Cardiac muscle cell (in vitro differentiated cells and primary cell): ENCODE measurements at places on chromosomes 2 and 18.

DNA sequence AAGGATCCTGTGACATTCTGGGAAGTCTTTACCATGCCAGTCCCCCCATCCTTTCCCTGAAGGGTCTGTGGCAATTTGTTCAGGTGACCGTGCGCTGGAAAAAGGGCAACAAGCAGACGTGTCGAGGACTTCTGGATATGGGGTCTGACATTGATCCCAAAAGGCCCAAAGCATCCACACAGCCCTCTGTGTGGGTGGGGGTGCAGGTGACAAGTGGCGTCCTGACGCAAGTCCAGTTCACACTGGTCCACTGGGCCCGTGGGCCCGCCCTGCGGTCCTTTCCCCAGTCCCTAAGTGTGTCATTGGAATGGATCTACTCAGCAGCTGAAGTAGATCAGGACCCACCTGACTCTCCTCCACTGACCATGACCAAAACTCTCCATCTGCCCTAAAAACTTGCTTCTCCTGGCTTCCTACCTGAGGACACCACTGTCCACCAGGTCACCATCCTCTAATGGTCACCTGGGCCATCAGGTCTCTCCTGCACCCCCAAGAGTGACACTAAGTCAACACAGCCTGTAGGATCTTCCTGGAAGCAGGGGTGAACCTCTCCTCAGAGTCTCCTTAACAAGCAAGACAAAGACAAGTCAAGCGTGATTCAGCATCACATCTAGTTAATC is 85.6 kb upstream of the SLC66A3 start:
- no peak for DNase-seq

GRCh38 chr18:65544701-65545100 is 206.1 kb upstream of the CDH7 start:
- DNase-seq: no peak

DNA sequence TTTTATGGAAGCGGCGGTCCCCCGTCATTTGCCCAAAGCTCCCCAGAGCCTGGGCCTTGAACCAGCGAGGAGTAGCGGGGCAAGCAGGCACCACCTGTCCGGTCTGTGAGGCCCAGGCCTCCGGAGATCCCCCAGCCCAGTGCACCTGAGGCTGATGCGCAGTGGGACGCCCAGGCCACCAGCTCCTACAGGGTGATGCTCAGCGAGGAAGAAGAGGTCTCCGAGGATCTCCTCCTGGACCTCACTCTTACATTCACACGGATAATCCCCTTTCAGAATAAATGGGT is 220.2 kb downstream of the NDUFA10 start:
- DNase-seq: no peak

DNA sequence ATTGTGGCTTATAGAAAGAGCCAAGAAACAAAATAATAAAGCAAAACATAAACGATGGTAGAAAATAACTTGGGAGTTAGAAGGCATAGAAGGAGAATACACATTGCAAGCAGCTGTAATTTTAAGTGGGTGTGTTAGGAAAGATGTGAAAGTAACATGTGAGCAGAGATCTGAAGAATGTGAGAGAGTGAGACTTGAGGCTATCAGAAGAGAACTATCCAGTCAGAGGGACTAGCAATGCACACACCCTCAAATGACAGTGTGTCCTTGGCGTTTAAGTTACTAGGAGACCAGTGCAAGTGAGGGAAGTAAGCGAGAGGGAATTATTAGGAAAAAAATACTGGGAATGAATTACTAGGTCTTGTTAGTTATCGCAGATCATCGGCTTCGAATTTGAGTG is 304.9 kb downstream of the DSEL start:
- peak; percentile 31 for DNase-seq

DNA sequence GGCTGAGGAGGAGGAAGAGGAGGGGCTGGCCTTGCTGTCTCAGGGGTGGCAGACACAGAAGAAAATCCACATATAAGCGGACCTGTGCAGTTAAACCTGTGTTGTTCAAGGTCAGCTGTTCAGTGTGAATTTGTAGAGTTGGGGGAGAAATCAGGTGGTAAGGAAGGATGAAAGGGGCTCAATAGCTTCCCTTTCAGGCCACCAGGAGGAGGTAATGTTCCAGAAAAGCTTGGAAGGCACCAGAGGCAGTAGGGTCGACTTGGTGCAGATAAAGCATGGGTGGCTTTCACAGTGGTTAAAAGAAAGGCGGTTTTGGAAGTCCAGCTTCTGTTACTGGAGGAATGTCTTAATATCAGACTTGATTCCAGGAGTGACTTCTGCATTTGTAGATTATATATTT is 167.4 kb downstream of the THSD7B start:
- no peak for DNase-seq

- no peak for DNase-seq
Measured at GRCh38 chr2:213490087-213490486, 205.8 kb downstream of the SPAG16 start.

DNA sequence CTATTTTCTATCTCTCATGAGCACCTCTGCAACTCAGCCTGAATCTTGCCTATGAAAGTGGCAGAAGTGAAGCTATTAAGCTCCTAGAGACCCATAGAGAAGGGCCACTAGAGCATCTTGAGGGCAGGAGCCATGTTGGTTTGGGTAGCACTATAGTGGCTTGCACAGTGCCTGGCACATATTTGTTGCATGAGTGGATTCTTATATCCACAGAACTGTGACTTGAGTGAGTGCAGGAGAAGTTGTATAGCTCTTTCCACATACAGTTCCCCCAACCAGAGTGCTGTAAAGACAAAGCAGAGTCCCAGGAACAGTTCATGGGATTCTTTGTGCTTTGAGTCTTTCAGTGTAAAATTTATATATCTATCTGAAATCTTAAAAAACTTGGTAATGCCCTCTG is 205.5 kb upstream of the FOSL2 start:
- DNase-seq: no peak

GRCh38 chr18:24502667-24503523 is 42.5 kb downstream of the HRH4 start:
- no peak for DNase-seq

GRCh38 chr18:37403100-37403781 is 162.4 kb downstream of the CELF4 start:
- peak; percentile 77 for DNase-seq

GRCh38 chr2:167581961-167582574 is 665.3 kb downstream of the STK39 start:
- DNase-seq: peak; percentile 4

GRCh38 chr2:74372674-74373073 is 7.4 kb downstream of the DCTN1 start:
- no peak for DNase-seq

DNA sequence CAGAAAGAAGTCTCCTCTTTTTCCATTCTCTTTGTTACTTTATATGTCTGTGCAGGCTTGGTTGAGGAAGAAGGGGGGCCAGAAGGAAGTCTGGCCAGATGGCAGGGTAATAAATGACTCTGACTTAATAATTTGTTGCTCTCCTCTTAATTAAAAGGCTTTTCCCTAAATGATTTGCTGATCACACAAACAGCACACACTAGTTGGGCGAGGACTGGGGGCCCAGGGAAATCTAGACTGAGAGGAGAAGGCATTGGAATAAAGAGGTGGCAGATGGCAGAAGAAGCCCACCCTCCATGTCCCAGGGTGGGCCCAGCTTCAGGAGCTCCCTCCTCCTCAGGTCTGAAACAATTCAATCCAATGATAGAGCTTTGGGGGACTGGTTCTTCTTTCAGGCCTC is 12.7 kb upstream of the SMARCAL1 start:
- no peak for DNase-seq

- DNase-seq: no peak
Measured at GRCh38 chr2:214519258-214519818, 108.5 kb downstream of the VWC2L start.

- no peak for DNase-seq
Measured at GRCh38 chr2:25692143-25692542, 18.8 kb upstream of the DTNB start.

- DNase-seq: no peak
Measured at GRCh38 chr18:27899893-27900292, 277.0 kb downstream of the CDH2 start.

DNA sequence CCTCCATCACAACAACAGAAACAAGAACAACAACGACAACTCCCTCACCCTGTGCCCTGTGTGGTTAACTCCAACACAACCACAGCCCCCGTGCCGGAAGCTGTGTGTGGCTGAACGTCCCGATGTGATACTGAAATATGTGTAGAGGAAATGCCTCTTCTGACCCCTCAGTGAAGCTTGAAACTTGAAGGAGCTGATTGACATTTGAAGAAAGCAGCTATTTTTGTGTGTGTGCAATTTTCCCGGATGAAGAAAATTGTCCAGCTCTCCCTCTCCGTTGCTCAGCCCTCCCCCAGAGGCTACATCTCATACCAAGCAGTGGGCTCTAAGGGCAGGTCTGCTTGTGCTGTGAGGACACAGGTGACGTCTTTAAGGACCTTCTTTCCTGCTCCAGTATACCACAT is 173.8 kb downstream of the ICOS start:
- DNase-seq: no peak

DNA sequence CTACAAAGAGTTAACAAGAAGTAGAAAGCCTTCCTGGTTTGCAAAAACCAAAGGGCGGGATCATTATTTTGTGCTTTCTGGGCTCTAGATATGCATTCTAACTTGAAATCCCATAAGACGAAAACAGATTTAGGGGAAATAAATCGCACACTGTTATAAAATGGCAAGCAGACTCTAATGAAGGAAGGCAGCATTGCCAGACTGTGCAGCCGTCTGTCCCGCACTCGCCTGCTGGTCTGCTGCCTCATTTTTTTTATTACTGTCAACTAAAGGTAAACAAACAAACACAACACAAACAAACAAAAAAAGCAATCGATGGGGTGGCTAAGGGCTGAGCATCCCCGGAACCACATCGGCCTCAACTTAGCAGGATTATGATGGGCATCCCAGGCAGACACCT is 24.4 kb downstream of the ZNF521 start:
- no peak for DNase-seq

DNA sequence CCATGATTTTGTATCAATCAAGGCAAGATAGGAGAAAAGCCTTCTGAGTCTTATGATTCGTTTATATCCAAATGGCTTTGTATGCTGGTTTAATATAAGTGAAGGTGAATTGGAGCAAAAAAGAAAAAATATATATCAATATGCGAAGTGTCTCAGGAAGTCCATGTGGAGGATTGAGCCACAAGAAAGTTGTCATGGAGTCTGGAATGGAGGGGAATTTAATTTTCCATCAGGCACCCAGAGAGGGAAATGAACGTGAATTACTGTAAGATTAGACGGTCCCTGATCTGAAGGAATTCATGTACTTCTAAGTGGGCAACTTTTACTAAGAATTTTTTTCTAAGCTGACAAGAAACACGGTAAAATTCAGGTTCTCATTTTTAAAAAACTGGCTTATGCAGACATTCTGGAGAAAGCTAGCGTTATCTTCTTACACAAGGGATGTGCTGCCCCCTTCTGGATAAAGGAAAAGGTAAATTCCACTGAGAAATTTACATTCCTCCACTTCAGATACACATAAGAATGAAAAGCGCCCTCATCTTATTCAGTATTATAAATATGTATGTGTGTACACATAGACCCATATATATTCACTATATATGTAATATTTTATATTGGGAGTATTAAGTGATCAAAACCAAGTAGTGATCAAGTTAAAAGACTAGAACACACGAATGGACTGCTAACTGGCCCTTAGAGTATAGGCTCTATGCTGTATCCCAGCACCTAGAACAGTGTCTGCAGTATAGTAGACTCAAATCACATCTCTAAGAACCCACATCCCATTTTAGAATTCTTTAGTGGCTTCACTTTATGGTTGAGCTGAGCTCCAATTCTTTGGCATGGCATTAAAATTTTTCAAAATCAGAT is 289.0 kb upstream of the TFPI start:
- peak; percentile 82 for DNase-seq

DNA sequence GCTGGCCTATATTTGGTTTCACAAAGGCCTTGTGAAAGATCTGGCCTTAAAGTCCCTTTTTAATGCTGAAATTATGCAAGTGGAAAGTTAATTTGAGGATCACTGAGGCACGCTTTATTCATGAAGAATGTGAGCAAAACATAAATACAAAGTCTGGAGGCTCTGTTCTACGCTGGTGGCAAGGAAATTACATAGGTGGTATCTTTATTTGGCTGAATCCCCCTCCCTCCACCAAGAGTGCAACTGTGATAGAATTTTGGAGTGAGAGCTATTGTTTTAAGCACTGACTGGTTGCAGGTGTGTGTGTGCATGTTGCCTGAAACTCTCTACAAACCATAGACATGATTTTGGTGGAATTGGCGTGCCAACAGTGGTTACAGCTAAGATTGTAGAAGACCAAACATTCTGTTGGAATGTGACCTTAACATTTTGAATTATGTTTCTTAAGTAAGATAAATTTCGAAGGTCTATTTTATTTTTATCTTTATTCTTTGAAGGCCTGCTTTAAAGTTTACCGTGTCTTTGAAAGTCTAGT is 114.3 kb downstream of the SPTBN1 start:
- no peak for DNase-seq

- DNase-seq: no peak
Measured at GRCh38 chr2:60391649-60392375, 161.6 kb downstream of the BCL11A start.

- no peak for DNase-seq
Measured at GRCh38 chr2:36807223-36807886, 110.8 kb downstream of the VIT start.

DNA sequence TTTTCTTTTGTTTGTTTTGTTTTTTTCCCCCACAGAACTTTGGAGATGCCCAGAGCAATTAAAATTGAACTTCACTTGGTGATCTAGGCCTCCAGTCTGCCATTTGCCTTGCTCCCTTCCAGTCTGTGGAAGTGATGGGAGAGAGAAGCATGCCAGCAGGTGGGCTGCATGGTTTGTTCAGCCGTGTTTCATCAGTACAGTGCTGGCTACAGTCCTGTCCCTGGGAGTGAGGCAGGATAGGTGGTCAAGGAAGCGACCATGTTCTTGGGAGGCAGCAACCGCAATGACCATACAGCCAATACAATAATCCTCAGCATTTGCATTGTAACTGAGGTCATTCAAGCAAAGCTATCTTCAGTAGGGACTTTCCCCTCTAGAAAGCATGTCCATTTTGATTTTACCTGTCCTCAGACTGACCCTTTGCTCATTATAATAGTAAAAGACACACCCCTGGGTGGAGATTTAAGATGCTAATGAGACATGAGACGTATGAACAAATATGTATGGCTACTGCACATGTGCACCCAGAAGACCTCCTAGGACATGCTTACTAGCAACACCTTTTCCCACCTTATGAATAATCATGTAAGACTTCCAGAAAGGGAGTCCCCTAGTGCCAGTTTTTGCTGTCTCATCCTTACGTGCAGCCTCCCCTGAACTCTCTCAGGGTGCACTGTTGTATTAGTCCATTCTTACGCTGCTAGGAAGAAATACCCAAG is 11.1 kb upstream of the LIPG start:
- DNase-seq: no peak

DNA sequence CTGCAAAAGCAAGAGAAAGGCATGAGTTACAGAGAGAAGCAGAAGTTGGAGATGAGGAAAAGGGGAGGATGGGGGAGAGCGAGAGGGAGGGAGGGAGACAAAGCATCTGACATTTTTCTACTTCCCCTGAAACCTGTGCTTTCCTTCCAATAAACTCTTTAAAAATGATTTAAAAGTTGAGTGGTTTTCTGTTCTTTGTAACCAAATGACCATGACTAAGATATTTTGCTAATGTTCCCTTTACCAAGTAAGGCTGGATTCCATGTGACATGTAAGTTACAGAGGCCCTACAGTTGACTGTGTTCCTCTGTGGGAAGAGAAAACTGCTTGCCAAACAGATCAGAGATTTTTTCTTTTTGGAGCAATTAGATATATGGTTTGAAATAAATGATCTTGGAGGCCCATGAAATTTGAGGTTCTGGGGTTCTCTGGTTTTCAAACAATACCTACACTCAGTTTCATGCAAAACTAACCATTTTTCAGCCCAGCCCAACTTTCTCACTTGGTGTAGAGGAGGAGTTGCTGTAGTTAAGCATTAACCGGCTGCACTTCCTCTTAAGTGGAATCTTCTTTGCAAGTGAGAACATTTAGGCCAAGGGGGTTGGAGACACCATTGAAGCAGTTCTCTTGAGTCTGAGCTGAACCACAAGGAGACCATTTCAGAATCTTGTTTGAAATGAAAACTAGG is 34.5 kb downstream of the INSIG2 start:
- DNase-seq: no peak
